ENCODE measurements at places on chromosomes 6 and 20.

DNA sequence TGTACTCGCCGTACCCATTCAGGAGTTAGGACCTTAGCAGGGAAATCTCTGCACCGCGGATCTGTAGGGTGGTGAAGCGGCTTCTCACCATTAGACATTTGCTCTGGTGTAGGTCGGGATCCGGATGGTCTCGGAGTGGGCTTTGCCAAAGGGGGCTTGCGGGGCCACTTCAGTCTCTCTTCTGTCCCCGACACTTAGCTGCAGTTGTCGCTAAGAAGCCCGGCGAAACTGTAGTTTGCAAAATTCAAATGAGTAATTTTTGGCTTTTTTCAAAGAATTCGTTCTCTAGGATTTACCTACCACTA, 433 bp downstream of the QRSL1 start:
- DNase-seq, result no peak

GRCh38 chr6:17505767-17506280, 94.3 kb upstream of the FAM8A1 start:
- no peak for DNase-seq

GRCh38 chr20:33333616-33334015, 50.6 kb downstream of the BPIFB1 start:
- no peak for DNase-seq

DNA sequence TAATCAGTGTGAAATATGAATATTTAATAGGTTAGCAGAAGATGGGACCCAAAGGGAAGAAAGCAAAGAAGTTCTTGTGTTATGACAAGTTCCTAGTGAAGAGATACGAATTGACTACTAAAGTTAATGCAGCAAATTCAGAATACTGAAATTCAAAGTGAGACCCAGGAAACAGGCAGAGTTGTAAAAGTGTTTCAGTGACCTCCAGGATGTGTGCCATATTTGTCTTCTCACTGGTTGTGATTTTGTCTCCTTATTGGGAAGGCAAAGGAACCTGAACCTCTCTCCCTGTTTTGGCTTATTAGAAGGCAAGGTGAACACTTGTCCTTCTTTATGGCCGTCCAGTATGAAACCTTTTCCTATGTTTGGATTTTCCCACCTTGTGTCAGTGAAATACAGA, 51.8 kb upstream of the DTNBP1 start:
- DNase-seq, result no peak

DNA sequence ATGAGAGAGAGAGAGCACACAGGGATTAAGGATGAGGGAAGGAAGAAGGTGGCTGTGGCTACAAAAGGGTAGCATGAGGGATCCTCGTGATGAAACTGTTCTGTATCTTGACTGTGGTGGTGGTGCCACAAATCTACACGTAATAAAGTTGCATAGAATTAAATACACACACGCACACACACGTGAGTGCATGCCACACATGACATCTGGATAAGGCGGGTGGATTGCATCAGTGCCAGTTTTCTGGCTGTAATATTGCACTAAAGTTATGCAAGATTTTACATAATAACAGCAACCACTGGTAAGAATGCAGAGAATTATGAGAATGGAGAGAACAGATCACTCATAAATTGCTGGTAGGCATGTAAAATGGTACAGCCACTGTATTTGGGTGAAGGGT, 16.9 kb upstream of the STK35 start:
- no peak for DNase-seq
